ENCODE measurements at places on chromosomes 12 and 14. TPM values are rescaled to one million over a fixed set of nuclear protein-coding genes. Genes with fewer than 3 reads are reported as not detected.

Gene LBHD2
- total RNA-seq = not detected

- DNase-seq = peak; percentile 53
Measured at GRCh38 chr12:44960856-44961255, 84.7 kb upstream of the NELL2 start.

GRCh38 chr14:100537446-100538350, 49.5 kb downstream of the BEGAIN start:
- peak; percentile 77 for DNase-seq

DNA sequence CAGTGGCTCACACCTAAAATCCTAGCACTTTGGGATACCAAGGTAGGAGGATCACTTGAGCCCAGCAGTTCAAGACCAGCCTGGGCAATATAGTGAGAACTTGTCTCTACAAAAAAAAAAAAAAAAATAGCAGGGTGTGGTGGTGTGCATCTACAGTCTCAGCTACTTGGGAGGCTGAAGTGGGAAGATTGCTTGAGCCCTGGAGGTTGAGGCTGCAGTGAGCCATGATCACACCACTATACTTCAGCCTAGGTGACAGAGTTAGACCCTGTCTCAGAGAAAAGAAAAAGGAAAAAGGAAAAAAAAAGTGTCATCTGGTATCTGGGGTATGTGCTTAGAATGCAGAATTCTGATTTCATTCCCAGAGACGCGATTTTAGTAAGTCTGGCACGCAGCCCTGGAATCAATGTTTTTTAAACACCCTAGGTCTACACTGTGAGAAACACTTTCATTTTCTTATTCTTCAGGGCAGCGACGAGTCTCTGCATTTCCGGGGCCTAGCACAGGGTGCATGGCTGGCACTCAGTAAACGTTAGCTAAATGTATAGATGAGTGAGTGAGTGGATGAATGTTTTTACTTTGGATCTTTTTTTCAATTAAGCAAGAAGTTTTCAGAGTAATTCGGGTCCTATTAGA, 243.8 kb upstream of the PWP1 start:
- no peak for DNase-seq

DNA sequence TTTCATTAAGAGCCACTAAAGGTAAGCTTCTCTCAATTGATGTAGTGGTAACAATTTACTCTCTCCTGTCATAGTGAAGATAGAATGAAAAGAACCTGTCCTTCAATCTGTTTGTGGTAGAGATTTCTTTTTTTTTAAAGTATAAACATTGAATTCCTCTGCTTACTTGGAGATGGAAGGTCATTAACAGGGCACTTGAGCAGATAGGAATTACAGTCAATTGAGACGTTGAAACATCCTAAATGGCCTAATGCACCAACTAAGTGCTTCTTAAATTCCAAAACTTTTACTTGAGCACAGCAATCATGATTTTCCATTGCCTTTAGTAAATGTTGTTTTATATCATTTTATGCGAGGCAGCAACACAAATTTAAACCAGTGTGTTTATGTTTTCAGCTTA, 241.4 kb downstream of the FOXG1 start:
- DNase-seq = no peak

- peak; percentile 69 for DNase-seq
Measured at GRCh38 chr14:64704743-64705380, 638 bp downstream of the PLEKHG3 start.

Gene RNASE1
- total RNA-seq = 124 TPM

Gene RAN
- 1,191 TPM for total RNA-seq

GRCh38 chr12:22254478-22254877, 80.0 kb downstream of the ST8SIA1 start:
- no peak for DNase-seq

DNA sequence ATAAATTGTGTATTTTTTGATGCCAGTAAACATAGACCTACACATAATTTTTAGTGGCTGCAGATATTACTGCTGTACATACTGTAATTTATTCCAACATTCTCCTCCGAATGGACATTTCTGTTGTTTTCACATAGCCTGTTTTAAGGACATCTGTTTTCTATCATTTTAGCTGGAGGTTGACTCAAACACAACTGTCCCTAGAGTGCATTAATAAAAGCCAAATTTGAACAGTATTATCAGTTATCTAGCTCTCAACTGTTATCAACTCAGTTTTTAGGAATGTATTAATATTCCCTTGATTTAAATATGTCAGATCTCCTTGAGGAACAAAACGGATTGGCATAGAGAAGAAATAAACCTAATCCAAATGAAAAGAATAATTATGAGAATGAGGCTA, 17.2 kb upstream of the PIWIL1 start:
- no peak for DNase-seq

Gene KERA
- total RNA-seq = not detected

Gene PLBD1
- 42.1 TPM for total RNA-seq

- no peak for DNase-seq
Measured at GRCh38 chr14:50417853-50418252, 21.2 kb upstream of the CDKL1 start.

Gene RNASE4
- total RNA-seq = 15.8 TPM

GRCh38 chr14:100549834-100550625, 37.2 kb downstream of the BEGAIN start:
- DNase-seq = no peak

- no peak for DNase-seq
Measured at GRCh38 chr14:73998726-73999125, 20.4 kb downstream of the ENTPD5 start.

- no peak for DNase-seq
Measured at GRCh38 chr14:105064721-105065143, 498 bp downstream of the GPR132 start.

Gene NKX2-1
- 0.78 TPM for total RNA-seq

GRCh38 chr14:67837011-67837624, 17.5 kb downstream of the RAD51B start:
- no peak for DNase-seq

GRCh38 chr14:54291491-54292191, 105.2 kb upstream of the CDKN3 start:
- DNase-seq = peak; percentile 33

- peak; percentile 83 for DNase-seq
Measured at GRCh38 chr12:124240493-124240892, 54.4 kb upstream of the RFLNA start.

Gene ERBB3
- total RNA-seq = 39.8 TPM

- DNase-seq = no peak
Measured at GRCh38 chr12:116213885-116214527, 63.5 kb downstream of the MED13L start.

GRCh38 chr14:69268763-69269162, 8.8 kb downstream of the GALNT16 start:
- no peak for DNase-seq

DNA sequence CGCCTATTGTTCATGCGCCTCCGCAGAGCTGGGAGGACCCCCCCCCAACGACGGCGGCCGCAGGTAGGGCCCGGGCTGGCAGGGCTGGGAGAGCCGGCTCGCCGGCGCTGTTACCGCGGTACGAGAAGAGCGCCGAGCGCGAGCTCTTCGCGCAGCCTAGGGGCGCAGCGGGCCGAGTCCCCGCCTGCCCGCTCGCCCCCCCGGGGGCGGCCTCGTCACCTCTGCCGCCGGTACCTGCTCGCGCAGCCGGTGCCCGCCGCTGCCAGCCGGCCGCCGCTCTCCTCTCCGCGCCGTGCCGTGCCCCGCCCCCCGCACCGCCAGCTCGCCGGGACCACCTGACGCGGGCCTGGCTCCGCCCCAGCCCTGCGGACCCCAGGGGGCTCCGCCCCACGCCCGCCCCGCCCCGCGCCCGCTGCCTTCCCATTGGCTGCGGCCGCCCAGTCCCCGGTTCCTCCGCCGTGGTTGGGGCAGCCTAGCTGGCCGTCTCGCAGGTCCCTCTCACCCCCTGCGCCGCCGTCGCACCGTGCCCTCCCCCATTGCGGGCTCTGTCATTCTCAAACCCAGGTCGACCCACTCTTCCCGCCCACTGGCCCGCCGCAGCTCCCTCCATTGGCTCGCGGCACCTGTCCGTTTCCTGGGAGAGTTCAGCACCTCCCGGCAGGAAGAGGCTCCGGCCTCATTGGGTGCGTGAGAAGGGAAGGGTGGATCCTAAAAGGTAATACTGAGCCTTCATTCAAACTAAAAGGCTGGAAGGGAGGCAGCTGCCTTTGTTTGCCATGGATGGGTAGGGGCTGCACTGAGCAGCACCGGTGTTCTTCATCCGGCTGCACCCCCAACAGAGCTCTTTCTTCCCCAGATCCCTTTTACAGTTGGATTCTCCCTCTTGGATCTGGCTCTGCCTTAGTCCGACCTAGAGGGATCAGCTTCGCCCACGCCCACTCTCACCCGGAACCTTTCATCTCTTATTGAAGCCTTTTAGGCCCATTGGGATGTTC, at the start of gene MAP3K9:
Gene MAP3K9 (minus strand): TSS at position 289 of the 995 bp plus-strand sequence. CDS start 342 bp downstream, outside the sequence.
- peak; percentile 99 for DNase-seq

Gene RHNO1
- 106 TPM for total RNA-seq

DNA sequence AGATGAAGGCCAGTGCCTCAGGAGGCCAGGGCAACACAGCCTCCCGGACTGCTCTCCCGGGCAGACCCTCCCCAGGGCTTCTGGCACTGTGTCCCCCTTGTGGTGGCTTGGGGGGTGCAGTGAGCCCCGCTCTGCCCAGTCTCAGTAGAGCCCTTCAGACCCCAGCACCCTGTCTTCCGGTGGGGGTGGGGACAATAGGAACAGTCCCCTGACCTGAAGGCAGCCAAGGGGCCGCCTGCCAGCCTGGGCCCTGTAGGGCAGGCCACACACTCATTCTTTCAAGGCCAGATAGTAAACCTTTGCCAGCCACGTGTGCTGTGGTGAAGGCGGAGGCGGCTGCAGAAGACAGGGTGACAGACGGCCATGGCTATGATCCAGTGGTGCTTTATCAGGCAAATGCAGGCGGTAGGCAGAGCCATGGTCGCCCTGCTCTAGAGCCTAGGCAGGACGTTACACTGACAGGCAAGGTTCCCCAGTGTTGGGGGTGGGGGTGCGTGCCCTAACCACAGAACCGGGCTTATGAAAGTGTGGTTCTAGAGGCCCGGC, 15.0 kb downstream of the ZFYVE21 start:
- peak; percentile 80 for DNase-seq

DNA sequence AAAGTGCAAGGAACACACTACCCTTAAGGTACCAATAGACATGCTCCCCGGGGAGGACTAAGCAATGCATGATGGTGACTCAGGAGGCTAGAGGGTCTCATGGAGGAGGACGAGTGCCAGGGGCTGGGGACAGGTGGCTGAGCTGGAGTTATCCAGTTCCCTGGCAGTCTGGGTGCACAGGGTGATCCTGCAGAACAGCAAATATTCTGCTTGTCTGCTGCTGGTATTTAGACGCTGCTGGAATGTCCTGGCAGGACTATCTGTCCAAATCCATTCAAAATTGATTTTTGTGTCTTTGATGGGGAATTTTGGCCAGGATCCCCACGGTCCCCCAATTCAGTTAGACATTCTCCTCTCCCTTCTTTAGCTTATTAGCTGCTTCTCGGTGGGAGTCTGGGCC, 138.7 kb downstream of the C12orf75 start:
- no peak for DNase-seq

GRCh38 chr14:22268875-22269274, 320.1 kb downstream of the DAD1 start:
- no peak for DNase-seq

Gene GPR137C
- 2.3 TPM for total RNA-seq

All from H7 (cell line).